ENCODE measurements at places on chromosomes 5 and 9.

GRCh38 chr5:10588779-10589447 is 25.0 kb downstream of the ANKRD33B start:
- no peak for DNase-seq

DNA sequence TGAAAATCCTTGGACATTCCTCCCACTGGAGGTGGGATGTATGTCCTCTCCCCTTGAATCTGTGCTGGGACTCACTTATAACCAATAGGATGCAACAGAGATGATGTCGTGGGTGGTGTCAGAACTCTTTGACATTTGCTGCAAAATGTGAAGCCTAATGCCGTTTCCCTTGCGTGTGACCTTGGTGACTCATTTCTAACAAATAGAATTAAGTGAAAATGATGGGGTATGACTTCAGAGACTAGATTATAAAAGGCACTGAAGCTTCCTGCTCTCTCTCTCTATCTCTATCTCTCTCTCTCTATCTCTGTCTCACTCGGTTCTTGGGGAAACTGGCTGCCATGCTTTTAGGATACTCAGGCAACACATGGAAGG is 126.1 kb upstream of the STC2 start:
- DNase-seq = no peak

DNA sequence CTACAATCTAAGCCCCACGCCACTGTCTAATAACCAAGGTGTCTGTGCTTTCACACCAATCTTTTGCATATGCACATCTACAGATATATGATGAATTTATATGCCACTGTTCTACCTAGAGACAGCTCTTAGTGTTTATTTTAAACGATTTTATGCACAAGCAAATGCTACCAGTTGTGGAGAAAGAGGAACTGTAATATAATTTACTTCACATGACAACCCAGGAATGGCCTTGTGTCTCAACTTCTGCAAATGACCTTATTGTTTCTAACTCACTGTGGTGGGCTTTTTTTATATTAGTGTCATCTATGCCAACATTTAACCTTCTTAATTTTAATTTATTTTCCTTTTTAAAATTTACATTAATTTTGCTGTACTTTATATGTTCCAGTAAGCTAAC is 531.1 kb upstream of the TLE4 start:
- no peak for DNase-seq

- no peak for DNase-seq
Measured at GRCh38 chr9:16505199-16505598, 365.3 kb downstream of the BNC2 start.

DNA sequence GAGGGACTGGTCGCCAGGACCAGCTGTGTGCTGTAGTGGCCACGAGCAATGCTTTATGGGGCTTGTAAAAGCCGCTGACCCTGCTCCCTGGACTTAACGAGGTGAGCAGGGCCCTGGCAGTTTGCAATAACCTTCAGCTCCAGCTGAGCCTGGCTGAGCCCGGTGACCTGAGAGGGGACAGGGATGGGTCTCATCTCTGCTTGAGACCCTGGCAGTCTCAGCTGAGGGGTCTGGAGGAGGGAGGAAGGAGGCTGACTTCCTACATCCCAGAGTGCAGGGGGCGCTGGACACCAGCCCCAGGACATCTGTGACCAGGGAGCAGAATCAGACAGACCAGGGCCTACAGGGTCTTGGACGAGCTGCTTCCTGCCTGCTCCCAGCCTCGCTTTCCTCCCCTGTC is 277.5 kb upstream of the MVB12B start:
- no peak for DNase-seq

DNA sequence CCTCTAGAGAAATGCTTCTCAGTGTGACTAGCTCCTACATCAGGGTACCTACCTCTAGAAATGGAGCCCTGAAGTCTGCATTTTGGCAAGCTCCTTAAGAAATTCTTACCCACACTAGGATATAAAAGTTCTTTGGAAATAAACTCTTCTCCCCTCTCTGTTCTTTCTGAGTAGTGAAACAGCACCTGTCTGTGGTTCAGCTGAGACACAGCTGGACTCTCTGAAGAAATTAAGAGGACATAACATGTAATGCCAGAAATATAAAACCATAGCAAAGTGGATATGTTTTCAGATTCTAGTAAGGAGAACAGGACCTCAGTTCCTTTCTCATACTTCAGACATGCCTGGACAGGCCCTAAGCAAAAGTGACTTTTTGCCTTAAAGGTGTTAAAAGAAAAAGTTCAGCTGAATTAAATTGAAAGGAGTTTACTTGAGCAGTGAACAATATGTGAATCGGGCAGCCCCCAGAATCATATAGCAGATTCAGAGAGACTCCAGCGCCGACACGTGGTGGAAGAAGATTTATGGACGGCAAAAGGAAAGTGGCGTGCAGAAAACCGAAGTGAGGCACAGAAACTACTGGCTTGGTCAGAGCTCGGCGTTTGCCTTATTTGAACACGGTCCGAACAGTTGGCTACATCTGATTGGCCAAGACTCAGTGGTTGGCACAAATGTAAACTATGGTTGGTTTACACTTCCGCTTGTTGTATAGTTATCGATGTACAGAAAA is 64.5 kb downstream of the PRKACG start:
- peak; percentile 12 for DNase-seq

Measured in stimulated activated CD4-positive, alpha-beta T cell treated with anti-CD3 and anti-CD28 coated beads, Interleukin-4, amount 100 ng/mL, for 4 hours (primary cell).